Lung (tissue), 17 donors: ENCODE measurements at places on chromosomes 7 and 10.

GRCh38 chr10:72277996-72278667 lies 4.4 kb downstream of the DDIT4 start:
- H3K4me1 ChIP-seq: peaks cover 27% of the 10 kb centered on the region
- no peak overlapping the region for H3K4me3 ChIP-seq
- no peak overlapping the region for H3K27ac ChIP-seq
- no peak for DNase-seq
- H3K27me3 ChIP-seq: no peaks in the 10 kb centered on the region
- H3K36me3 ChIP-seq: peaks cover 15% of the 10 kb centered on the region

DNA sequence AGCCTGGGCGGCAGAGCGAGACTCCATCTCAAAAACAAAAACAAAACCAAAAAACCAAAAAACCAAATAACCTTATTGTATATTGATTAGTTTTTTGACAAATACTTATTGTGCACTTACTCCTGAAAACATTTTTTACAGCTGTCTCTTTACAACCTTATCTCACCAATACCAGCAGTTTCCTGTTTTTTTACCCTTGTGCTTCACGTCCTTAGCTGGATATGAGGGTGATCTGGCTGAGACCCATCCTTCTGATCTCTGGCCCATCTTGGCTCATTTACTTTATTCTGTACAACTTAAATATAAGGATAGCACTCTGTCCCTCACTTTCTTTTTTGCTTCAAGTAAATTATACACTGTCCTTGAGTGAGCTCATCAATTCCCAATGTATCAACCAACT lies 104.6 kb upstream of the DNAJB12 start:
- H3K27ac ChIP-seq: no peak overlapping the region
- peaks cover 4% of the 10 kb centered on the region for H3K36me3 ChIP-seq
- H3K27me3 ChIP-seq: no peaks in the 10 kb centered on the region
- no peaks in the 10 kb centered on the region for H3K4me1 ChIP-seq

- H3K27me3 ChIP-seq: no peaks in the 10 kb centered on the region
- no peak overlapping the region for H3K27ac ChIP-seq
- DNase-seq: no peak
- H3K4me3 ChIP-seq: no peak overlapping the region
These were observed 179.7 kb downstream of the ANK3 start for GRCh38 chr10:60209874-60210570.

- H3K27ac ChIP-seq: no peak overlapping the region
- no peak overlapping the region for H3K4me3 ChIP-seq
- H3K36me3 ChIP-seq: no peaks in the 10 kb centered on the region
- no peaks in the 10 kb centered on the region for H3K27me3 ChIP-seq
- H3K4me1 ChIP-seq: no peaks in the 10 kb centered on the region
These were observed 384.2 kb upstream of the LRGUK start for GRCh38 chr7:133742709-133743538.

DNA sequence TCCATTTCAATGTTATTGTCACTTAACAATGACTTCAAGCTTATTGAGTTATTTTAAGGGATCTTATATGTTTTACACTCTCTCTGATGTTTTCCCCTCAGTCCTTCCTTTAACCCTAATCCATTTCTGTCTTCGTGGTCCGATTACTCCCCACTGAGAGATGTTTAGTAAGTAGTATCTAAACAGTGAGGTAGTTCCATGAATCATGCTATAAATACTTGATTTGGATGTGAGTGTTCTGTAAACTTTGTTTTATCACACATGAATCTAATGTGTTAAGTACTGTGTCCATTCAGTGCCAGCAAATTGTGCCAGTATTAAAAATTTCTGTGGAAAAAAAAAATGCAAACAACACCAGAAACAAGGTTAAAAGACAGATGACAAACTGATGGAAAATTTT lies 18.6 kb downstream of the RPP30 start:
- H3K27me3 ChIP-seq: no peaks in the 10 kb centered on the region
- H3K4me3 ChIP-seq: no peak overlapping the region
- H3K27ac ChIP-seq: no peak overlapping the region
- H3K4me1 ChIP-seq: no peaks in the 10 kb centered on the region
- no peak for DNase-seq
